Stimulated activated memory B cell treated with anti-CD40 and anti-IgM and Interleukin-4, amounts not matched to agents 10 μg/mL and 1 μg/mL and 100 μg/mL, for 72 hours (primary cell): ENCODE measurements at places on chromosomes 2 and 18.

GRCh38 chr2:43636621-43637020 lies 439 bp upstream of the PLEKHH2 start:
- ATAC-seq = no peak

DNA sequence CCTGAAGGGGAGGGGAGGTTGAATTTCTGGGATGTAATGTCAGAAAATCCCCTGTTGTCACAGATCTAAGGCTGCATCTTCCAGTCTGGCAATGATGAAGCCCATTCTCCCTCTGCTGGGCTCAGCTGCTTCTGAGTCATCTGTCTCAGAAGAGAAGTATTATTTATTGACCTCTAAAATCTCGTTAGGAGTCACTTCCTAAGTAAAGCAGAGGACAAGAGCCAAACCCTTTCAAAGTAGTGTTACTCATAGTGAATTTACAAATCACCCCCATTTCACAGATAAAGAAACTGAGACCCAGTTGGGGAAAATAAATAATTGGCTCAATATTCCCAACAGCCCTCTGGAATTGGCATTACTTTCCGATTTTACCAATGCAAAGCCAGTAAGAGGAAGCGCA lies 167.3 kb upstream of the SKOR2 start:
- ATAC-seq = peak; percentile 35

DNA sequence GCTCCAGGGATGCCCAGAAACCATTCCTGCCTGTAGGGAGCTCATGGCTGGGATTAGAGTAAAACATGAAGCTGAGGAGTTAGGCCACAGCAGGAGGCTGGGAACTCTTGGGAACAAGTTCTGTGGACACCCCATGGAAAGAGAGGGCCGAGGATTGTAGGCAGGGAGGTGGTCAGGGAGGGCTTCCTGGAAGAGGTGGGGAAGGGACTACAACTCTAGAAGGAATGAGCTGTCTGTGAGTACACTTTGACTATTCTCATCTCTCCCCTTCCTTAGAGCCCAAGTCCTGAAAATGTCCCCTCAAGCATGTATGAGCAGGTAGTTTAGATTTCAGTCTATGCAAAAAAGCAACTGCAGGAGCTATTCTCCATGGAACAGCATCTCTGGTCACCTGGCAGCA lies 139.9 kb upstream of the GLI2 start:
- ATAC-seq = no peak

DNA sequence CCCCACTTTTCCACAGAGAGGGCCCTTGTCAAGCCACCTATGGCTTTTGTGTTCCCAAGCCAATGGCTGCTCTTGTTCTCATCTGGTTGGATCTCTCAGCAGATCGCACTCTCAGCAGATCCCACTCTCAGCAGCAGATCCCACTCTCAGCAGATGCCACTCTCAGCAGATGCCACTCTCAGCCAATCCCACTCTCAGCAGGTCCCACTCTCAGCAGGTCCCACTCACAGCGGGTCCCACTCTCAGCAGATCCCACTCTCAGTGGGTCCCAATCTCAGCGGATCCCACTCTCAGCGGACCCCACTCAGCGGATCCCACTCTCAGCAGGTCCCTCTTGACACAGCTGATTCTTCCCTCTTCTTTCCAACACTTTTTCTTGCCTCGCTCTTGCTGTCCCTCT lies 59.3 kb upstream of the MGAT4A start:
- ATAC-seq = no peak

DNA sequence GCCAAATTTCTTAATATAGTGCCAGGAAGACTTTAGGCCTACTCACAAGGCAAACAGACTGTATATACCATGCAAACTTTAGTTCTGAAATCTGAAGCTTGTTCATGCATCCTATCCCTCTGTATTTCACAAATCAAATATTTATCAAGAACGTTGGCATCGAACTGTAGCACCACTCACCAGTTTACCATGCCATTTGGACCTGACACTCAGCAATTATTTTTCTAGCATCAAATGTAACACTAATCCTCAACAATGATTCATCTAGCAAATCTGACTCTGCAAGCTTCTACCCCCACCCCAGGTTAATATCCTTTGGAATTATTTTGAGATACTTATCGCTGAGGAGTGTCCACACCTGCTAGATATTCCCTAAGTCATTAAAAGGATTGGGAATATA lies 1506.6 kb downstream of the LRP1B start:
- no peak for ATAC-seq
